ENCODE measurements at places on chromosomes 12 and 14.

GRCh38 chr14:64515053-64515452, 10.5 kb downstream of the ZBTB1 start:
- no peak for DNase-seq

DNA sequence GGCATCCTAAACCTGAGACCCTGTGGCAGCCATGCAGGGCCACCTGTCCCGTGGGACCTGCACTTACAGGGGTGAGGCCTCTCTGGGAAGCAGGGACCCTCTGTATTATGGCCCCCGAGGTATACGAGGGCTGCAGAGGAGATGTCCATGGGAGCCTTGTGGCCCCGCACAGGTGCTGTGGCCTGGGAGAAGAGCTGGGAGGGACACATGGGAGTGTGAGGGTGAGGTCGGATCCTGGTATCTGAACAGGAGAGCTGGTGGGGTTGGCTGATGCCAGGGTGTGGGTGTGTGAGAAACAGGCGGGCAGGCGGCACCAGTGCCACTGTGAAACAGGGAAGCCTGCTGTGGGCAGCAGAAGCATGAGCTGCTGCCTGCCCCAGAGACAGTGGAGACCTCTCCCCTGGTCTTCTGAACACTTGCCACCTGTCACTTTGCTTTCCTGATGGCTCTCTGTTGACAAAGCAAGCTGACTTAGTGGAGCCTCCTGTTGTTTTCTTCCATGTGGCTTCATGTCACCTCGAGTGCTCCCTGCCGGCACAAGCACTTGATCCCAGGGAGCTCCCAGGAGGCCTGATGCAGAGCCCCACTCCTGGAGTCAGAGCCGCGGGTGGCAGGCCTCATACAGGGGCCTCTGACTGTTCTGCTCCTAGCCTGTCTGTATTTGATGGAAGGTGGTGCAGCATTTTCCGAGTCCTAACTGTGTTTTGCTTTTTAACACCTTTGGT, 19.8 kb upstream of the AMN start:
- DNase-seq = no peak

DNA sequence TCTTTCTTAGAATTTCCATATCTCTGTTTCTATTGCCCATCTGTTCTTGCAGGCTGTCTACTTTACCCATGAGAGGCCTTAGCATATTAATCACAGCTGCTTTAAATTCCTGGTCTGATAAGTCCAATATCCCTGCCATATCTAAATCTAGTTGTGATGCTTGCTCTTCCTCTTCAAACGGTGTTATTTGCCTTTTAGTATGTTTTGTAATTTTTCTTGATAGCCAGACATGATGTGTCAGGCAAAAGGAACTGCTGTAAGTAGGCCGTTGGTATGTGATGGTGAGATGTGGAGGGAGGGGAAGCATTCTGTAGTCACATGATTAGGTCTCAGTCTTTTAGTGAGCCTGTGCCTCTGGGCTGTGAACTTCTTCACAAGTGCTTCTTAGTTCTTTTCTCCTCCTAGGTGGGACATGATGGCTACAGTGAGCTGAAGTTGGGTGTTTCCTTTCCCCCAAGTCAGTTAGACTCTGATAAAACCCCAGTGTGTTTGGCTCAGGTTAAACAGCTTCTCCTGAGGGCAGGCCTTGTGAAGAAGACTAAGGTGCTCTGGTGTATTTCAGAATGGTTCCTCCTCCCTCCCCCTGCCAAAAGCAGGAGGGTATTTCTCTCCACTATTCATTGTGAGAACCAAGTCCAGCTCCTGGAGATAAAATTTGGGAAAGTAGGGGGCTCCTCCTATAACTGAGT, 195.9 kb upstream of the PARP11 start:
- no peak for DNase-seq

- no peak for DNase-seq
Measured at GRCh38 chr12:52247622-52248540, 14.8 kb downstream of the KRT7 start.

GRCh38 chr12:45611495-45611894, 118.0 kb upstream of the ARID2 start:
- no peak for DNase-seq

DNA sequence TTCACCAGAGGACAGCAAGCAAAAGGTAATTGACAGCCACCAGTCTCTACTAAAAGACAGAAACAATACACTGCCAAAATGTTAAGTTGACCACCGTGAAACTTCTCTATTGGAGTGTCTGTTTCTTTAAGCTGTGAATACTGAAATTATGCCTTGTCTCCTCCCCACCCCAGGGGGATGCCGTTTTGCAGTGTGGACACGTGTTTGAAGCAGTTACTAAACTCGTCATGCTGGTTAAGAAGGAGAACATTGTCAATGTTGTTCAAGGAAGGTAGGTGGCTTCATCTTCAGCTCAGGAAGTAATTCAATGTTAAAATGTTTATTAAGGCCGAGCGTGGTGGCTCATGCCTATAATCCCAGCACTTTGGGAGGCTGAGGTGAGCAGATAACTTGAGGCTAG, 32.8 kb downstream of the KCTD10 start:
- DNase-seq = no peak

- no peak for DNase-seq
Measured at GRCh38 chr12:93173178-93173957, 204.4 kb upstream of the NUDT4 start.

- DNase-seq = no peak
Measured at GRCh38 chr12:111482462-111482861, 76.7 kb downstream of the SH2B3 start.

GRCh38 chr14:50622978-50623377, 45.1 kb downstream of the SAV1 start:
- no peak for DNase-seq

- peak; percentile 28 for DNase-seq
Measured at GRCh38 chr14:71142375-71143038, 235.2 kb downstream of the PCNX1 start.

DNA sequence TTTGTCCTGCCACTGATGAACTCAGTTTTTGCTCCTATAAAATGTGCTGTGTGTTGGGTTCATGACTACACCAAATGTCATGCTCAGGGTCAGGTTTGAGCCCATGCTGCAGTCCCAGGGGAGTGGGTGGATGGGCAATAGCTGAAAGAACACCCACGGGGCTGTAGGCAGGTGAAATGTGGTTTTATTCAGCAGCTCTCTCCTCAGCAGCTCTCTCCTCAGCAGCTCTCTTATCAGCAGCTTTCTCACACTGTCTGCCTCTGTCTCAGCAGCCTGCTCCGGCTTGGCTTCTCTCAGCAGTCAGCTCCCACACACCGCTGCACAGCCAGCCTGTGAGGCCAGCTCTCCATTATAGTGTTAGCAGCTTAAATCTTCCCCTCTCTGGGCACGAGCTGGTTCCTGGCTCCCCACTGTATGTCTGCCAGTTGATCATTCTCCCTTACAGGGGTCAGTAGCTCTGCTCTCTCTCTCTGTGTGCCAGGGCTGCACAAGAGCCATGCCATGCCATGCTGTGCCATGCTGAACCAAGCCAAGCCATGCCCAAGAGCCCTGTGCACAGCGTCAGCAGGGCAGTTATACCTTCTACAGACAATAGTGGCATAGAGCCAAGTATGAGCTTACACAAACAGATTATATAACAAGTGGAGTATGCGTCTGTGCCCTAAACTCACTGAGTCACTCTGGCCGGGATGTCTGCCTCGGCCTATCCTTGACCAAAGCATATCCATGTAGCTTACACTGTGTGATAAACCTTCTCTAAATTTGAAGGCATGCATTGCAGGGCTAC, 303.3 kb upstream of the TMPO start:
- no peak for DNase-seq

DNA sequence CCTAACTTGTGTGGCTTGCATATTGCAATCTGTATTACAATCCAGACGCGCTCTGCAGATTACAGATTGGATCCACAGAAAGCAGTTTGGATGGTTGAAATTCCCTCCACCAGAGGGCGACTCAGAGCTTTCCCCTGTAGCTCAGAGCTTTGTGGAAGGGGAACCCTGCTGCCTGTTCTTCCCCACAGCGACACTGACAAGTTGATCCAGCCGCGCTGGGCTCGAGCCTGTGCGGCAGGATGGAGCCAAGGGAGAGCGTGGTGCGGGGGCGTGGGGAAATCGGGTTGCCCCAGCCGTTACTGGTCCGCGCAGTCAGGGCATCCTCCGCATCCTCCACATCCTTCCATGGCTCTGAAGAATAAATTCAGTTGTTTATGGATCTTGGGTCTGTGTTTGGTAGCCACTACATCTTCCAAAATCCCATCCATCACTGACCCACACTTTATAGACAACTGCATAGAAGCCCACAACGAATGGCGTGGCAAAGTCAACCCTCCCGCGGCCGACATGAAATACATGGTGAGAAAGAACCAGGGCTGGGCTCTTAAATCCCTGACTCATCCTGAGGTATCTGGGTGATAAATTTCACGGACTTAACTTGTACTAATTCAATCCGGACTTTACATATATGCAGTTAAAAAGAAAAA, at the start of gene GLIPR1L1:
GLIPR1L1 (plus strand) TSS at position 287 of the 647 bp plus-strand sequence; CDS start at position 346, 59 bp downstream.
- DNase-seq = peak; percentile 90

- DNase-seq = no peak
Measured at GRCh38 chr12:99605-100004, 33.0 kb downstream of the IQSEC3 start.

DNA sequence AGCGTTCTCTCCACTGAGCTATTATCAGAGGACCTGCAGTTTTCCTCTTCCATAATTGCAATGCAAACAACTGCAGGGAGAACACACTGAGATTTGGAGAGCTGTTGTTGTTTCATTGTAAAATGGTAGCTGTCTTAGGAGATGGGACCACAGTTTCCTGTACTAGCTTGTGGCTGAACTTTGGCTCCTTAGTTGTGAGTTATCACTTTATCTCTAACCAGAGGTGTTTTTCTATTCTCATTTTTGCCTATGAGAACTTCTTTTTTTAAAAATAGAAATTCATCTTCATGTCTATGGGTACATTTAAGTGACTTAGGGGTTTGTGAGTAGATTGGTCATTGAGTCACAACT, 216.5 kb downstream of the SLC38A4 start:
- no peak for DNase-seq

GRCh38 chr14:73743431-73743931, 29.3 kb upstream of the PNMA1 start:
- peak; percentile 70 for DNase-seq

- peak; percentile 35 for DNase-seq
Measured at GRCh38 chr12:24724814-24725213, 224.1 kb downstream of the BCAT1 start.

DNA sequence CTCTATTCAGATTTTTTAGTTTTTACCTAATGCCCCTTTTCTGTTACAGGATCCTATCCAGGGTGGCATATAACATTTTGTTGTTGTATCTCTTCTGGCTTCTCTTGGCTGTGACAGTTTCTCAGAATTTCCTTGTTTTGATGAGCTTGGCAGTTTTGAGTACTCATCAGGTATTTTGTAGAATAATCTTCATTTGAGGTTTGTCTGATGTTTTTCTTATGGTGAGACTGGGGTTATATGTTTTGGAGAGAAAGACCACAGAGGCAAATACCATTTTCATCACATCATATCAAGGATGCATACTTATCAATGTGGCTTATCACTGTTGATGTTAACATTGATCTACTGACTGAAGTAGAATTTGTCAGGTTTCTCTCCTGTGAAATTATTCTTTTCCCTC, 14.0 kb upstream of the LYZ start:
- DNase-seq = no peak

GRCh38 chr12:18808221-18808620, 70.3 kb downstream of the CAPZA3 start:
- DNase-seq = no peak

DNA sequence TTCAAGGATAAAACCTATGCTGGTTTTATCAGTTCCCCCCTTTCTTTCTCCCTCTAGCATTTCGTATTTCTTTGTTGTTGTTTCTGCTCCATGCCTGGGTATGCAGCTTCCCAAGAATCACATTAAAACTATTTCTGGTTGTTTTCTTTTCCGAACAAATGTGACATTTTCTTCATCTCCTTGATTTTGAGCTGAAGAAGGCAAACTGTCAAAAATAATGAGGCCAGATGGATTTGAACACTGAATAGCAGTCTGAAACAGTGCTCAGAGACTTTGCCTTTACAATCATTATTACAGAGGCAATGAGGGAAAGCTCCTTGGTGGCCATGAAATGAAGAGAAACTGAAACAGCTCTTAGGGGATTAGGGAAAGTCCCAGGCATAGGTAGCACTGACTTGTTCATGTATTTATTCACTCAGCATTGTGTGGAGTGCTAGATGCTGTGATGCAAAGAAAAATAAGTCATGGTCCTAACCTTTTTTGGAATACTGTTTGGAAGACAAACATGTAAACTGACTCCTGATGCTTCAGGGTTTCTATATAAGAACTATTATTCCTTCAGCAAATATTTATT, 319.5 kb downstream of the FUT8 start:
- no peak for DNase-seq

GRCh38 chr12:110555577-110556406, 27.3 kb downstream of the PPTC7 start:
- DNase-seq = no peak

- DNase-seq = no peak
Measured at GRCh38 chr12:52515927-52516831, 4.0 kb downstream of the KRT5 start.

GRCh38 chr14:22656945-22657731, 13.0 kb upstream of the OR6J1 start:
- no peak for DNase-seq

DNA sequence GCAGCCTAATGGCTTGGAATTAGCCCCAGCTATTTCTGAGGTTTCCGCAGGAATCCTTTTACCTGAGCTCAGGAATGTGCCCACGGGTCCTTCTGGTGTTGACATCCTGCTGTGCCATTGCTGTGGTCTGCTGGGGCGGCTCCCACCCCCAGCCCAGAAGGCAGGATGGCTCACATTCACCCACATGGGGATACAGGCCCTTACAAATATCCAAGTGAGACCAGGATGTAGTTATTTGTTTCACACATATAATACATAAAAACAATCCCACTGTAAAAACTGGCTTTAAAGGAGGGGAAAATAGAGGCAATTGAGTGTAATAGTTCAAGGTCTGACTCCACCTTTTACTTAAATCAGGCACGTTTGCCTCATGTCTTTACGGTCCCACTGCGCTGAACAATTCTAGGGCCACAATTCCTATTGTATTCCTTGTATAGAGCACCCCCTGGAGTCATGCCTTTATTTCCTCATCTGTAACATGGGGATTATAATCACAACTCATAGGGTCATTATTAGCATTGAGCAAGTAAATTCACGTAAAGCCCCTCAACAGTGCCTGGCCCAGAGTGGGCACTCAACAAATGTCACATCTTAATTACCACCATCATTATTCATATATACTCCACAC, 57.2 kb upstream of the FICD start:
- no peak for DNase-seq

DNA sequence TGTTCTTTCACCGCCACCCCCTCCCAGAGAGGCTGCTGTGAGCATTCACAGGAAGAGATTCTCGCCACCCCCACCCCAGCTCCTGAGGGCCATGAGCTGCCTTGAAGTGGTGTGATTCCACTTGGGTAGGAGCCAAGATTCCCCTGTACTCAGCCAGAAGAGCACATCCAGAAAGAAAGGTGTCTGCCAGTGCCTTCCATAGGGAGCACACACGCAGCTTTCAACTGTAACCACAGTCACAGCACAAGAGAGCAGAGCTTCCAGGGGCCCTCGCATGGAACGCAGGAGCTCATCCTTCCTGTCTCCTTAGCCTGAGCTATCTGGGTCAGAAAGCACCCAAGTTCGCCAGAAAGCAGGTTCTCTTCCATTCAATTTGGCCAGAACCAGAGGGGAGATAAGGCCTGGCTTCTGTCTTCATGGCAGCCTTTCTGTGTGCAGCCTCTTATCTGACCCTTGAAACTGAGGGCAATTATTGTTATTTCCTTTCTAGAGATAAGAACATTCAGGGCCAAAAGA, 66.6 kb upstream of the SCN8A start:
- no peak for DNase-seq

Data from activated CD4-positive, alpha-beta T cell treated with anti-CD3 and anti-CD28 coated beads for 48 hours (primary cell).